Retina (tissue), 1 donor: ENCODE measurements at places on chromosomes 11 and 22.

GRCh38 chr22:38262051-38262795 is 10.6 kb downstream of the TMEM184B start:
- no peak for DNase-seq

GRCh38 chr11:10476342-10476741 is 21.3 kb downstream of the AMPD3 start:
- DNase-seq = no peak

GRCh38 chr11:102771351-102771750 is 9.1 kb downstream of the MMP10 start:
- DNase-seq = no peak

- DNase-seq = no peak
These were observed 59.1 kb downstream of the AMBRA1 start for GRCh38 chr11:46534711-46535110.

- no peak for DNase-seq
These were observed 14.1 kb downstream of the PLCB3 start for GRCh38 chr11:64265176-64266160.

DNA sequence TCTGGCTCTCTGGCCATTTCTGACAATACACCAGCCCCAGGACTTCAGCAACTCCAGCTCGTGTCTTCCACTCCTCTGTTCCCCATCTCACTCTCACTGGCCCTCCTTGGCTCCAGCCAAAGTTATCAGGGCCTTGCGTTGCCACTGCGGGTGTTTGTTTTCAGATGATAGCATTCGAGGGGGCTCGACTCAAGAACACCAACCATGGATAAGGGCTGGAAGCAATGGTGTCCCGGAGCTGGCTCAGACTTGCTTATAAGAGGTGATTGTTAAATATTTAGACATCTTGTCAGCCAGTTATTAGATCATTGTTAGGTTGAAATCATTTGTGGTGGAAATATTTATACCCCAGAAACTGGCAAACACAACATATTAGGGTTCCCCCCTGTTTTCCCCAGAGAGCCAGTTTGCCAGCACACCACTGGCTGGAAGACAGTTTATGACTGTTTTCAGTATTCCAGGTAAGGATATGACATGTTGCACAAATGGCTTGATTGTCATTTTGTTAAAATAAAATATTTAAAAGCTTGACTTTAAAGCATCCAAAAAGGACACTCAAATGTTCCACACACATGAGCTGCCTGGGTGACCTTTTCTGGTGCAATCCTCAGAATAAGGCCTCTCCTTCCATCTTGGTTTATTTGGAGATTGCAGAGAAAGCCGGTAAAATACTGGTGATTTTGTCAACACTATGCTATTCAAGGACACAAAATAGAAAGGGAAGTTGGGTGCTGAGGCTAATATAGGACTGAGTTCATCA is 98.3 kb downstream of the FBXO7 start:
- no peak for DNase-seq

DNA sequence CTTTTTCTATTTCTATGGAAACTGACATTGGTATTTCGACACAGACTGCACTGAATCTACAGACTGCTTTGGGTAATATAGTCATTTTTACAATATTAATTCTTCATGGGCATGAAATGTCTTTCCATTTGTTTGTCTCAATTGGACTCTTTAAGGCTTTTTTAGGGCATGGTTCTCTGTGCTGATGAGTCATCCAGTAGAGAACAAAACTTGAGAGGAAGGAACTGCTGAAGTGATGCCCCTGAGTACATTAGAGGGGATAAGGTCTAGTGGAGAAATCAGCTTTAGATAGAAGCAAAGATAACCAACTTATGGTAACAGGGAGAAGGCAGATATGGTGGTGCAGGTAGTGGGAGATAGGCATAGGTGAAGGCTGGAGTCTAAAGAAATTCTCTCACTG is 25.1 kb downstream of the TSG101 start:
- no peak for DNase-seq

GRCh38 chr11:18536209-18536608 is 9.5 kb upstream of the TSG101 start:
- DNase-seq = no peak

GRCh38 chr22:37121887-37122591 is 12.5 kb upstream of the TMPRSS6 start:
- DNase-seq = no peak

DNA sequence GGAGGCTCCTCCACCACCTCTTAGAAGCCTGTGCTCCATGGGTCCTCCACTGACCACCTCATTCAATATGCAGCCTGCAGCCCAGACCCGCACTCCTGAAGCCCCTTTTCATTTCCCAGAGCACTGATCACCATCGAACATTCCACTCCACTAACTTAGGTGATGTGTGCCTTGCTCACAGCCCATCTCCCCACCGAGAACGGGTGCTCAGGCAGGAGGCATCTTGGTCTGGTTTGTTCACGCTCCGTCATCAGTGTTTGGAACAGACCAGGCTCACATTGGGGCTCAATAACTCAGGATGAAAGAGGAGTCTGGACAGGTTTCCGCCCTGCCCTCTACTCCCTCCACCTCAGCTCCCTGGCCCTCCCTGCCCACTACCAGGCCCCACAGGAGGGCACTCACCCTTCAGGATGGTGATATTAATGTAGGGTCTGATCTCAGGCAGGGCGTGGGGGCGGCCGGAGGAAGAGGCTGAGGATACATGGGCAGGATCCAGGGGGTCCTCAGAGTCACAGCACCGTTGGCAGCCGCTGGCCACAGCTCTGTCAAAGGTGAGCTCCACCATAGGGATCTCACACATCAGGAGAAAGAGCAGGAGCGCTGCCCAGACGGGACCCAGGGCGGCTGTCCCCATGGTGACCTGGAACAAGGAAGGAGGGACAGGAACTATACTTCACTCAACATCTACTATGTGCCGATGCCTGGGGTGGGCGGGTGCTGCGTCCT is 3.1 kb downstream of the C1QTNF6 start:
- no peak for DNase-seq

- no peak for DNase-seq
These were observed 80.1 kb downstream of the CDKN1C start for GRCh38 chr11:2805388-2806056.

DNA sequence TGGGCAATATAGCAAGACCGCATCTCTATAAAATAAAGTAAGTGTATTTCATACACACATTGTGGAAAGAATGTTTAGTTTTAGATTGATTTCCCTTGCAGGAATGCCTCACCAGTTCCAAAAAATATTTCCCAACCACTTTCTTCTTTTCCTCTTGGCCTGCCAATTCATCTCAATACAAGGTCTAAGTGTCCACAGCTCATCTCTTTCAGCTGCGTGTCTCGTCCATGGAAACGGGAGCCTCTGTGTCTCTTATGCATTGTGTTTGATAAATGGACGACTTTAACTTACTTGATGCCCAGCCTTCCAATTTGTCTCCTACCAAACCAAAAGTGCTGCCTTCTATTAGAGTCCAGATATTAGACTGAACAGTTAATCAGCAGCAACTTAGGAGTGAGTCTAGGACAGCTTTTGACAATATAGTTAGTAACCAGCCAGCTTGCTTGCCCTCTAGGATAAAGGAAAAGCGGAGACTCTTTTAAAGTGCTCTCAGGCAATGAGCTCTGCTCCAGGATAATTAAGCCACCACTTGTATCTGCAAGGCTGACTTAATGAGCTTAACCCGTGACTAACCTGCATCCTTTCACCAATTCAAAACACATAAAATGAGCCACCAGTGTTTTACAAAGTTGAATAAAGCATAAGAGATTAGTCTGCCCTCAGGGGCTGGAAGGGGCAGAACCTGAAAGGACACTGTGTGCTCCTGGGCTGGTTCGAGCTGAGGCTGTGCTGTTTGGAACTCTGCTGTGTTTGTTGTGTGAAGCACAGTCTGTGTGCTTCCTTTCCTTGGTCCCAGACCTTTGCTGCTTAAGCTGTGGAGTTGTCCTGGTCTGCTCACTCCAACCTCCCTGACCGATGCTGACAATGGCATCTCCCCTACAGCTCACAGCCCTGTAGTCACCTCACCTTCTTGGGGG is 27.5 kb downstream of the FBXO7 start:
- no peak for DNase-seq

GRCh38 chr11:50214376-50214775 is 181.7 kb downstream of the OR4C45 start:
- no peak for DNase-seq

GRCh38 chr11:111310723-111311122 is 12.4 kb downstream of the POU2AF3 start:
- no peak for DNase-seq

GRCh38 chr22:39227542-39228272 is 17.1 kb downstream of the PDGFB start:
- DNase-seq = no peak

DNA sequence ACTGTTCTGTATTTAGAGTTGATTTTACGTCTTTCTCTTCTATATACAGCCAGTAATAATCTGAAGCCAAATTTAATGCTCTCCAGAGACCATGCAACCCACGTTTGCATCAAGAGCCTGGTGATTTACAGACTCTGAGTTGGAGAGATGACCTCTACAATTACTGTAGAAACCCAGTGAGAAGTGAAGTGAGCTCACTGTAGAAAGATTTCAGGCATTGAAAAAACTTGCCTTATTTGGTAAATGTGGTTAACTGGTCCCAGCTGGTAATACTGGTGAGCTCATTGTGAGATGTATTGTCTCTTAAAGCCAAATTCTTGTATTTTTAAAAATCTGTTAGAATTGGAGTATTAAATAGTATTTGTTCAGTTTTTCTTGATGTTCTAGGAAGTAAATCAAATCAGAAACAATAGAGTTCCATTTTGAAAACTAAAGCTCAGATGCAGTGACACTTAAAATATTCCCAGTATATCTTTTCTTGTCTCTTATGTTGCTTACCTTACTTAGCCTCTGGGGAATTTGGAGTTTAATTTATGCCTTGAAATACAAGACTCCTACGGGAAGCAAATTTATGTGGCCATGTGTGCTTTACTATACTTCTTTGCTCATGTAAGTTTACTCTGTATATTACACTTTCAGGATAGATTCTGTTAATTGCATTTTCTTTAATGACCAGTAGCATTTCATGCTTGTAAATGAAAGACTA is 189.9 kb downstream of the ARHGAP42 start:
- DNase-seq = no peak

DNA sequence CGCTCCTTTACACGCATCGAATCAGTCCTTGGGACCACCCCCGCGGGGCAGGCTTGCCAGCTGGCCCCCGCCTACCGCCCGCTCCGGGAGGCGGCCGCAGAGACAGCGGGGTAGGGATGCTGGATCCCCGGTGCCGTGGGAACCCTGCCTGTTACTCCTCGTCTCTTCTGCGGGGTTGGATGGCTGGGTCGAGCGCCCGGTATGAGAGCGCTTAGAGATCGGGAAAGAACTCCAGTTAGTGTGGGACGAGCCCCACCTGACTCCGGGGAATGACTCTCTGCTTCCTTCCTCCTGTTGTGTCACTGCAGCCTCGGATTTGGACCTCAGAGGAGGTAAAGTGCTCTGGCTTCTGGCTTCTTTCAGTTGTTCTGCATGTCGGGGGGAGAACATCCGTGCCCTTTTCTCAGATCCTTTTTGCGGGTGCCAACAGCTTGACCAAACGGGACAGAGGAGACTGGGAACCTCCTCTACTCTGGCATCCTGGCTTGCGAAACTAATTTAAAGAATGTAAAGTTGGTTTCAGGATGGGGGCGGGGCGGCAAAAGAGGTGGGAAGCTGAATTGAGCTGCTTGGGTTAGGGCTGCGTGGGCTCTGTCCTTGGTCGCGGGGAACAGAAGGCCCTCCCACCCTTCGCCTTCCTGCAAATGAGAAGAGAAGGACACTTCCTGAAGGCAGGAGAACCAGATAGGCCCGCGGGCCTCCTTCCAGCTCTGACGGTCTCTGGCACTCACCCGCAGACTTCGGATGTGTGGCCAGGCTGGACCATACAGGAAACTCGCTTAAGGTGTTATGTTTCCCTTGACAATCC is 938 bp downstream of the LAYN start:
- DNase-seq = peak; percentile 71

DNA sequence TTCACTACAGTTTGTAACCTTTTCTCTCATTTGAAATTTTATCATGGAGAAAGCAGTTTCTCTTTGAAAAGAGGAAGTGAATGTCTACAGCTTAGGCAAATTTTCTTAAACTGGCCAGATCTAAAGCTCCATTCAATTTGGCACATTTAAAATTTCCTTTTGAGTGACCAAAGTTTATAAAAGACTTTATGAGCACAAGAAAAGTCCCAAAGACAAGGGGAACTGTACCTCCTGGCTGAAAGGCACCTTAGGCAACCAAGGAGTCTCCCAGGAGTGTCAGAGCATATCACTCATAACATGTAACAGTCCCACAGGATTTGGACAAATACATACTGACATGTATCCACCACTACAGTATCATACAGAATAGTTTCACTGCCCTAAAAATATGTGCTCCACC is 41.3 kb downstream of the NARS2 start:
- DNase-seq = no peak

DNA sequence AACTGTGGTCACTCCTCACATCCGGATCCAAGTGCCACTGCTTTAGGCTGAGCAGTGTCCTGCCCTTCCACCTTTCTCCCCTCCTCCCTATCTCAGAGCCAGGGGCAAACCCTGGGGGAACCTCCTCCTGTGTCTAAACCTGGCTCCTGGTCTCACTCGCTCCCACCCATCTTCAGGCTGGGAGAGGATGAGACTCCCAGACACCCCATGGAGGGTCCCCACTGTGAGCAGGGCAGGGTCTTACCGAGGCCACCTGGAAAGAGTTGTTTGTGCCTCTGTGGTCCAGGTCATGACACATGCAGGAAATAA is 93.6 kb downstream of the PDE2A start:
- DNase-seq = no peak

GRCh38 chr11:70732881-70733196 is 334.5 kb downstream of the CTTN start:
- no peak for DNase-seq

DNA sequence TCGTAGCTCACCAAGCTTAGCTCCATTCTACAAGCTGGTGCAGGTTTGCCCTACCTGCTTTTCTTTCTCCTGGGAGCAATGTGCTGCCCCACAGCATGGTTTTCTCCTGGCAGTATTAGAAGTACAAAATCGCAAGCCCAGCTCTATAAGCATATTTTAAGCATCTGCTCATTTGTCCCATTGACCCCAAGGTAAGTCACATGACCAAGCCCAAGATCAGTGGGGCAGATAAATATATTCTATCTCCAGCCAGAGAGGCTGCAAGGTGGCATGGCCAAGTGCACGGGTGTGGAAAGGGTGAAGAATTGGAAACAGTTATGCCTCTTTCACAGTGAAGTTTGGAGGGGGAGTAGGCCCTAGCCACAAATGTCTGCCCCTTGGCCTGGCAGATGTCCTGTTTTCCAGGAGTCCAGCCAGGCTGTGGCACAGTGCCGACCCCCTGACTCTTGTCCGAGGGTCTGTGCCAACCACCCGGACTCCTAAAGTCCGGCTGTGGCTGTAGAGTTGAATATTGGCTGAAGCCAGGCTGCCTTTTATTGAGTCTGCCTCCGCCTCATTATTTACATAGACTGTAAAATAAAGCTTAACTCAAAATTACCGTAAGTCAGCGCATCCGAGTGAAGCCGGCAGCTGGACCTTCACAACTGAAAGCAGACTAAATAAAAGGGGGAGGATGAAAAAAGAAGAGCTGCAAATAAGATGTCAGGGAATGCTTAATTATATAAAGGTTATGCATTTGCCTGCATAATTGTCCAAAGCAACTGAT is 165.7 kb downstream of the COMMD9 start:
- peak; percentile 27 for DNase-seq
